ENCODE measurements at places on chromosomes 4 and X. TPM values are rescaled to one million over a fixed set of nuclear protein-coding genes. Genes with fewer than 3 reads are reported as not detected.

Gene NWD2
- not detected for polyA plus RNA-seq

Gene MAGEA2
- not detected for polyA plus RNA-seq

Gene HS3ST1
- polyA plus RNA-seq, result 0.15 TPM

Gene TMEM31
- not detected for polyA plus RNA-seq

Gene AFF2
- polyA plus RNA-seq, result 0.36 TPM

Gene PARM1
- polyA plus RNA-seq, result 112 TPM

Gene VCX3A
- not detected for polyA plus RNA-seq

Gene SOX3
- polyA plus RNA-seq, result not detected

Gene BEND2
- not detected for polyA plus RNA-seq

Gene GAB3
- 4.1 TPM for polyA plus RNA-seq

Gene P2RY8
- polyA plus RNA-seq, result 1.0 TPM

Gene SORCS2
- 1.4 TPM for polyA plus RNA-seq

Gene TLR6
- polyA plus RNA-seq, result 0.33 TPM

Gene PDGFRA
- 14.5 TPM for polyA plus RNA-seq

Data from aorta (tissue), 5 donors.